Activated CD4-positive, alpha-beta T cell treated with anti-CD3 and anti-CD28 coated beads, Interleukin-10, Interleukin-2, amounts not matched to agents 100 ng/mL and 50 ng/mL, durations not matched to agents 16 hours and 8 hours (primary cell): ENCODE measurements at places on chromosomes 5 and 9.

DNA sequence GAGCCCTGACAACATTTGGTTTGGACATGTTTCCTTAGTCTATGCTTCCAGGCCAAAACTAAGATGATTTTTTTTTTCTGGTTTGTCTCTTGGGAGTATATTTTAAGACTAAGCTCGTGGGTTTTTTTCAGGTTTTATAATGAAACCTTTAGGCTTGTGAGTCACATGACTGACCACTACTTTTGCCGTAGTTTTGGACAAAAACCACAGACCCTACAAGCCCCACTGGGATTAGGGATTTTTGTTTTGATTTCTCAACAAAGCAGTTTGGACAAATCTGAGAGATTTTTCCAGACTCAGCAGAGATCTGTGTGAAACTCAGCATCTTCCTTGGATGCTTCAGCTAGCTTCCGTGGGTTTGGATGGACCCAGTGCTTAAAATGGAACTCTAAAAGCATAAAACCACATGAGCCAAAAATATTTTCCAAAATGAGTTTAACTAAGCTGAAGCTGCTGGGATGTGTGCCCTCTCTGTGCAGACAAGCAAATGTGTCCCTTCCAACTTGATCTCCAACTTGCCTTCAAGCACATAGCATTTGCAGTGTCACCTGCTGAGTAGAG, 70.3 kb upstream of the SMIM15 start:
- no peak for DNase-seq

- no peak for DNase-seq
These were observed 228.7 kb upstream of the DAP start for GRCh38 chr5:10989577-10990263.

DNA sequence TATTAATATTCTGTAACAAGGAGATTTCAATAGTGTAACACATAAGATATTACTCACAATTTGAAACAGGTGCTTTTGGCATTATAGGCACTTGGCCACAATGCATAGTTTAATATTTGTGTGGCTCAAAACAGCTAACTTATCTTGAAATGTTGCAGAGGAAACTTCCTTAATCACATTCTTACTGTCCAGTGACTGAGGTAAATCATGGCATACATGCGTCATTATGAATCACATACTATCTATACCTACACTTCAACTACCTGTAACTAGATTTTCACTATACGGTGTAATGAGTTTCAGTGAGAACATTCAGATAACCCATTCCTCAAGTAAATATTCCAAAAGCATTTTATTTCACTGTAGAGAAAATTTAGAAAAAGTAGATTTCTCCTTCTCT, 218.8 kb downstream of the PDE4D start:
- DNase-seq: no peak

GRCh38 chr5:36459176-36460135, 146.9 kb upstream of the SLC1A3 start:
- DNase-seq: peak; percentile 9

GRCh38 chr9:132802121-132802795, 75.8 kb downstream of the AK8 start:
- no peak for DNase-seq

GRCh38 chr5:106331415-106331814, 1339.3 kb downstream of the EFNA5 start:
- DNase-seq: no peak

- no peak for DNase-seq
These were observed 228.0 kb downstream of the TLE4 start for GRCh38 chr9:79799691-79800335.

DNA sequence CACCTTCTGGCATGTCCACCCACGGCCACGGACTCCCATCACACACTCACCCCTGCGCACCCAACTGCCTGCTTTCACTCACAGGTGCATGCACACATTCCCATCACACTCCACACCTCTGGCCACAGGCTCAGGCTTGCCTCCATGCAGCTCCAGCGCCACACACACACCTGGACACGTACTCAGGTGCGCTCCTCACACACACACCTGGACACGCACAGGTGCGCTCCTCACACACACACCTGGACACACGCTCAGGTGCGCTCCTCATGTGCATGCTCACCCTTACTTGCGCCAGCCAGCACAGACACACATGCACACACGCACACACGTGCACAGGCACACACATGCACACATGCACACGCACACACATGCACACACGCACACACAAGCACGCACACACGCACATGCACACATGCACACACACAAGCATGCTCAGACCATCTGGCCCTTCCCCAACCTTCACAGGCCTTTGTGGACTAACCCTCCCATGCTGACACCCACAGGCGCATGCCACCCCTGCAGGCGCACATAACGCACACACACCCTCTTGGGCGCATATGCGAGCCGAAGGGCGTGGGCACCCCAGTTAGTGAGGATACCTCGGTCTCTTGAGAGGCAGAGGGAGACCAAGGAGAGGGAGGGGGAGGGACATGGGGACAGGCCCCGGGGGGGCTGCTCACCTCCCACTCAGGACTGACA, 8.3 kb downstream of the GRIN1 start:
- no peak for DNase-seq
